RCC 7860 (cell line): ENCODE measurements at places on chromosomes 4 and X.

- no peak for DNase-seq
Measured at GRCh38 chrX:121169099-121170035, 122.0 kb downstream of the GLUD2 start.

DNA sequence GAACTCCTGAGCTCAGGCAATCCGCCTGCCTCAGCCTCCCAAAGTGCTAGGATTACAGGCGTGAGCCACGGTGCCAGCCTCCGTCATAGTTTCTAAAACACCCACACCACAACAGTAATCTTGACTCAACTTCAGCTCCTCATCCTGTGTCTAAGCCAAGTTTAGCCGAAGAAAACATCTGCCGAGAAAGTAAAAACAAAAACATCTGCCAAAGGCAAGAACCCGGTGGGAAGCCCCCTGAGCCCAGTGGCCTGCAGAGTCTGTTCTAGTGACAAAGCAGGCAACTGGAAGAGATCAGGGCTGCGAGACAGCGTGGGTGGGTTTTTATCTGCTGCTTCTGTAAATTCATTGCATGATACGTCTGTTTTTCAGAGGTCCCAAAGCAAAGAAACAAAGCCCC lies 26.6 kb upstream of the CD99 start:
- DNase-seq = no peak

DNA sequence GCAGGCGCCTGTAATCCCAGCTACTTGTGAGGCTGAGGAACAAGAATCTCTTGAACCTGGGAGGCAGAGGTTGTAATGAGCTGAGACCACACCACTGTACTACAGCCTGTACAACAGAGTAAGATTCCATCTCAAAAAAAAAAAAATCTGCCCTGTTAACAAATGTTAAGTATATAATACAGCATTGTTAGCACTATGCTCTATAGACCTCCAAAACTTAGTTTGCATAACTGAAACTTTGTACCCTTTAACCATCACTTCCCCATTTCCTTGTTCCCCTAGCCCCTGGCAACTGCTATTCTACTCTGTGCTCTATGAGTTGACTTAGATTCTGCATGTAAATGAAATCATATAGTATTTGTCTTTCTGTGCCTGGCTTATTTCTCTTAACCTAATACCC lies 76.7 kb downstream of the TAB3 start:
- no peak for DNase-seq

DNA sequence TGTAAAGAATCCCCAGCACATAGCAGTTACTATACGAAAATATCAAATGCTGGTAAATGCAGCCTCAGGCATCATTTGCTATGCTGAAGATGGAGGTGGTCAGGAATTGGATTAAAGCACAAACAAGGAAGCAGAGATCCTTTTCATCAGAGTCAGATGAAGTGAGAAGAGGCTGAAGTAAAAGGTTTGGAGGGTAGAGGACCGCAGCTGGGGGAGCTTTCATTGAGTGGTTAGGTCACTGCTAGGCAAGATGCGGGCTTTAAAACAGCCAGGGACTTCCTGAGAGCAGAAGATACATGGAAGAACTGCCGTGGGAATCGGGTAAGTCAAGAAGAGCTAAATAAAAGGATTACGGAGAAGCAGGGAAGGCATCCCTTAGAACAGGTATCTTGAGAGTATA lies 351.4 kb downstream of the UNC5C start:
- DNase-seq = no peak

GRCh38 chr4:92535599-92535998 lies 231.8 kb downstream of the GRID2 start:
- DNase-seq = no peak

DNA sequence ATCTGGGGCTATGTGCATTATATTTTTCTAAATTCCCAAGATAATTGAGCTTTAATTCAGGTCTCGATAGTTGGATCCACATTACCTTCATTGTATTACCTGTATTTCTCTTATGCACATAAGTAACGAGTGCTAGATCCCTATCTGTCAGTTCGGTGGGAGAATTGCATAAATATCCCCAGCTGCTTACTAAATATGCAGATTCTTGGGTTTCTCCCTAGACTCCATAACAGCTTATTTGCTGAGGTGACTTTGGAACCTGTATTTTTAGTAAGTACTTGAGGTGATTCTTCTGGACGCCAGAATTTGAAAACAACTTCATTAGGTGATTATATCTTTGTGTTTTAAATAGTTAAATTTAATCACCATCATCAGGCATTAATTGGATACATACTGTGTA lies 15.0 kb downstream of the UGT8 start:
- no peak for DNase-seq

DNA sequence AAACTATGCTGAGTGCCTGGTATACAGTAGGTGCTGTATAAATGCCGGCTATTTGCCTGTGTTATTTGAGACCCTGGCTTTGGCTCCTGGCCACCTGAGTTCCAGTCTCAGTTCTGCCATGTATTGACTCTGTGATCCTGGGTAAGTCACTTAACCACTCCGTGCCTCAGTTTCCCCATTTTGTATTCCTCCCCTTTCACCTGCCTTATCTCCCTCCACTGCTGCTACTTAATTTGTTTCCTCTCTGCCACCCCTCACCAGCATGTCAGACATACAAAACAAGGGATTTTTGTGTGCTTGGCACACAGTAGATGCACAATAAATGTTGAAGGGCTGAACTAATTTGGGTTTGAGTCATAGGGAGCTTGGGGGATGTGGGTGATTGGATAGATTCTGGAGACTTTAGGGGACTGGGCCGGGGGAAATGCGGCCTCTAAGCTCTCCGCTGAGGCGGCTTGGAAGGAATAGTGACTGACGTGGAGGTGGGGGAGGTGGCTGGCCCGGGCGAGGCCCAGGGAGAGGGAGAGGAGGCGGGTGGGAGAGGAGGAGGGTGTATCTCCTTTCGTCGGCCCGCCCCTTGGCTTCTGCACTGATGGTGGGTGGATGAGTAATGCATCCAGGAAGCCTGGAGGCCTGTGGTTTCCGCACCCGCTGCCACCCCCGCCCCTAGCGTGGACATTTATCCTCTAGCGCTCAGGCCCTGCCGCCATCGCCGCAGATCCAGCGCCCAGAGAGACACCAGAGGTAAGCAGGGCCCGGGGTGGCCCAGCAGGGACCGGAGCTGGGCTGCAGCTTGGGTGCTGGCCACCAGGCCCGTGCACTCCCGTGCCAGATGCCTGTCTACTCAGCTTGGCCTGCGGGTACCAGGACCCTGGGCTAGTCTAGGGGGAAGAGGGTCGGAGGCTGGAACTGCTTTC lies at the start of gene TIMP1:
TSS of gene TIMP1 (plus strand) at position 706 of the 917 bp plus-strand sequence. CDS start 980 bp downstream, outside the sequence.
- peak; percentile 78 for DNase-seq

- no peak for DNase-seq
Measured at GRCh38 chrX:37906357-37906756, 59.0 kb upstream of the DYNLT3 start.

- no peak for DNase-seq
Measured at GRCh38 chr4:147980586-147980985, 248.7 kb downstream of the ARHGAP10 start.

DNA sequence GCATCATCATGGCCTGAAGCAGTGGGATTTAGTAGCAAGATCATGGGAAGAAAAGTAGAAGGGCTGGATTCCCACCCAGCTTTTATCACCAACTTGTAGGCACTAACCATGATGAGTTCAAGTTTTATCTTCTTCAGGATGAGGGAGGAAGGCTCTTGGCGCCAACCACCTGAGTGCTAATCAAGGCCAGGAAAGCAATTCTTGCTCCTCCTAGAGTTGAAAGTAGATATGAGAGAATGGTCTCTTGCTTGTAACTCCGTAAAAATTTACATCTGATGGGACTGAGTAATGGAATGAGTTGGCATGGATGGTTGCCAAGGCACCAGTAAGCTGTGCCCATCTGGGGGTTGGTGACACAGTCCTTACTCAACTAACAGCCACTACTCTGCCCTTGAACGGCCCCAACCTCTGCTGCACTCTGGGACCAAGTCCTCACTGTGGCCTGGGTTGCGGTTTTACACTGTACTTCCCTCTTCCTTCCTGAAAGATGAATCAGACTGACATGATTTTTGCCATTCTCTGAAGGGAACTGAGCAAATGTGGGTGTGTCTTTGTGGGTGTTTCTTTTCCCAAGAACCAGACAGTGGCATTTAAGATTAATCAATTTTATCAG lies 39.4 kb upstream of the NDP start:
- peak; percentile 96 for DNase-seq

- DNase-seq = no peak
Measured at GRCh38 chr4:67019686-67020437, 525.4 kb downstream of the CENPC start.

DNA sequence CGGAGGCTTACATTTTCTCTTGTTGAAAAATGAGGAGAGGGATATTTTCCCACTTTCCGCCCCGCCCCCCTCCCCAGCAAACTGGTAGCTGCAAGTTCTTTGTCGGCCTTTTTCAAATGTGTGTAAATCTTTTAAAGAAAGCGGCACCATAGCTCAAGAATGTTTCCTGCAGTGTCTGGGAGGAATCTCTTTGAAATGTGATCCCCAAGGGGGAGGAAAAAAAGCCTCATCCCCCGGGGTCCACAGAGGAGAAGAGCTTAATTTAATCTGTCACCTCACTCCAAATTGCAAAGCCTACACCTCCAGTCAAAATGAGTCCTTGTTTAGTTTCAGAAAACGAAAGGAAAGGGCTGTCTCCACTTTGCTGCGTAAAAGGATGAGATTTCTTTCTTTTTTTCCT lies 34.8 kb downstream of the ASMT start:
- DNase-seq = no peak

DNA sequence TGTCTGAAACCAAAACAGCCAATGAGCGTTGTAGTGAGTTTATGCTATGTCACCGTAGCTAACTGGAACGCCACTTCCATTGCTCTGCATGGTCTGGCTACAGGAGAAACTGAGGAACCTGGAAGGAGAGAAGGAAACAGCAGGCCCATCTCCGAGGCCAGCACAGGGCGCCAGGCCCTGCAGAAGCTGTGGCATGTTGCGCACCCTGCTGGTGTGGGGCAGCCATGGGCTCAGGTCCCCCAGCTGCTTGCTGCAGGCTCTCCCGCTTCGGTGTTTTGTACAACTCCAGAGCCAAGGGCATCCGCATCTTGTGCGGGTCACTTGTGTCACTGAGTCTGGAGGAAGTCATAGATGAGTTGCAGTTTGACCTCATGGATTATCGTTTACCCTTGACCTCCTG lies 89.2 kb downstream of the AFAP1 start:
- DNase-seq = no peak

GRCh38 chrX:53239474-53239873 lies 14.5 kb upstream of the KDM5C start:
- DNase-seq = no peak

- peak; percentile 17 for DNase-seq
Measured at GRCh38 chrX:150352581-150352980, 10.5 kb upstream of the MAMLD1 start.

- no peak for DNase-seq
Measured at GRCh38 chr4:130486841-130487240, 1390.9 kb downstream of the C4orf33 start.

GRCh38 chr4:44583393-44583792 lies 68.0 kb downstream of the YIPF7 start:
- no peak for DNase-seq

DNA sequence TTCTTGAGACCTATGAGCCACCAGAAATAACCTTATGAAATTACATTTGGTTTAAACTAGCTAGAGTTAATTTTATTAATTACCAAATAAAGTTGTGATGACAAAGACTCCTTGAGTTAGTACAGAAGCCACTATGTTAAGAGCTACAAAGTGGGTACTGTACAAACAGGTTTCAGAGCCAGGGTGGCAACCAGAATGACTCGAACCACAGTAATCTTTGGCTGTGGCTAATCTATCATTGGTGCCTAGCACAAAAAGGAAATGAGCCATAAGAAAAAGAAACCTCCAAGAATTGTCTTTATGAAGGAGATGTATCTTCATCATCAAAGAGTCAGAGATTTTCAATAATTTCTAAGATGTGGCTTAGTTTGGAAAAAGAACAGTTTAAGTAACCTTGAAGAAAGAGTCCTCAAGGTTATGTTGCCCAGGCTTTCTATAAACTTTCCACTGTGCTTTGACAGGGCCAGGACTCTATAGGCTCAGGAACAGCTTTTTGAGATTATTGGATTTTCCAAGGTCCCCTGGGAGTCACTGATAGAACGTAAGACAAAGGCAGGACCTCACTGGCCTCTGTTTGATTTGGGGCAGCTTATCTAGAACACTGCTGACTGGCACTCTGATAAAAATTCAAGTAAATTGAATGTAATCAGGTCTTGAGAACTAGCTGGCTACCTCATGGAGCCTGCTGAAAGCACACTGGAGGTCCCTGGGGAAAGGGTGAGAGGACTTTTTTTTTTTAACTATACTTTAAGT lies 777.7 kb downstream of the STIM2 start:
- DNase-seq = no peak

- no peak for DNase-seq
Measured at GRCh38 chrX:119398587-119398973, 556 bp upstream of the SLC25A43 start.

DNA sequence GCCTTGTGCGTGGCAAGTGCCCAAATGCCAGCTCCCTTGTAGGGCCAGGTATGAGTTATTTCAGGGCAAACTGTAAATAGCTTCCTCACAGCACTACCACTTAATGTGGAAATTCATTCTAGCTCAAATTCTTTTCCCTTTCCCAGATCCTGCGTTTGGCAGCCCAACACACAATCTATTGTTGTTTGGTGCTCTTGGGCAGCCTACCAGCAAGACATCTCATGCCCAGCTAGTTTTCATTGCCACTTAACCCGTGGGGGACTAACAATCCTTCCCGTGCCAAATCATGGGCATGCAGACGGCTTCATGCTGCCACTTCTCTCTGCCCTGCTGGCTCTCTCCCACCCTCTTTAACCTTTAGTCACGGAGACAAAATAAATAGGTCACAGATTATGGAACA lies 454.2 kb downstream of the GRIA2 start:
- no peak for DNase-seq

DNA sequence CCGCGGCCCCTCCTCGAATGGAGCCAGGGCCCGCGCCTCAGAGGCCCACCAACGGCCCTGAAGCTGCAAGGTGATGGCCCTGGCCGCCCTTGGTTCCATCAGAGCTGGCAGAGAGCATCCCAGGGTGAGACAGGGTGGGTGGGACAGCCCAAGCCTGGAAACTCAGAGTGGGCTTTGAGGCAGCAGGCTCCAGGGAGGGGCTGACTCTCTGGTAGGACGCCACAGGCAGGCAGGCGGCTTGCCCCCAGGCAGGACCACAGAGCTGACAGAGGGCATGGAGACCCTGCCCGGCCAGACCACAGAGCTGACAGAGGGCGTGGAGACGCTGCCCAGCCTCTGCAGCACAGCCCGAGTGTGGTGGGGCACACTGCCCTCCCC lies 4.8 kb downstream of the MYL5 start:
- DNase-seq = no peak

DNA sequence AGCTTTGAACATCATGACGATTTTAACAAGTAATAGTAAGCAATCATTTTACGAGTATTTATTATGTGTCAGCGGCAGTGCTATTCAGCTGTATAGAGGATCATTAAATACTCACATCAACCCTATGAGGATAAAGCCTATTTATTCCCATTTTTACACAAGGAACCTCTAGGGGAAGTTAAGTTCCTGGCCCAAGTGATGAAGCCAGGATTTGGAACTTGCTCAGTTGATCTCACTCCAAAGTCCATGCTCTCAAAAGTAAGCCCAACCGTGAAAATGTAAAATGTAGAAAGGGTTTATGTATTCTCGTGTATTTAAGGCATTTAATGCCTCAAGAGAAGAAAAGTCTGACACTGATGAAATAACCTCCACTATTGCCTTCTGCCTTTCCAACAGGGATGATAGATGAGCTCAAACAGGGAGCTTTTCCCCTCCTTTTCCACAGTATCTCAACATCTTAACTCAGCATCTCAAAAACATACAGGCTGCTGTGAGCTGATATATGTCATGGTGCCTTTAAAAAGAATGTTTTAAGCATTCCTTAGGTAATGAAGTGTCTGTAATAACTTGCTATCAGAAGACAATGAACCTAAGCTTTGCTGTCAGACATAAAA lies 35.0 kb upstream of the PLA2G12A start:
- no peak for DNase-seq

GRCh38 chr4:81785338-81785737 lies 313.6 kb upstream of the RASGEF1B start:
- DNase-seq = no peak
